ENCODE measurements at places on chromosomes 4 and X.

GRCh38 chr4:54954656-54955388 lies 170.6 kb downstream of the KDR start:
- no peak for DNase-seq

DNA sequence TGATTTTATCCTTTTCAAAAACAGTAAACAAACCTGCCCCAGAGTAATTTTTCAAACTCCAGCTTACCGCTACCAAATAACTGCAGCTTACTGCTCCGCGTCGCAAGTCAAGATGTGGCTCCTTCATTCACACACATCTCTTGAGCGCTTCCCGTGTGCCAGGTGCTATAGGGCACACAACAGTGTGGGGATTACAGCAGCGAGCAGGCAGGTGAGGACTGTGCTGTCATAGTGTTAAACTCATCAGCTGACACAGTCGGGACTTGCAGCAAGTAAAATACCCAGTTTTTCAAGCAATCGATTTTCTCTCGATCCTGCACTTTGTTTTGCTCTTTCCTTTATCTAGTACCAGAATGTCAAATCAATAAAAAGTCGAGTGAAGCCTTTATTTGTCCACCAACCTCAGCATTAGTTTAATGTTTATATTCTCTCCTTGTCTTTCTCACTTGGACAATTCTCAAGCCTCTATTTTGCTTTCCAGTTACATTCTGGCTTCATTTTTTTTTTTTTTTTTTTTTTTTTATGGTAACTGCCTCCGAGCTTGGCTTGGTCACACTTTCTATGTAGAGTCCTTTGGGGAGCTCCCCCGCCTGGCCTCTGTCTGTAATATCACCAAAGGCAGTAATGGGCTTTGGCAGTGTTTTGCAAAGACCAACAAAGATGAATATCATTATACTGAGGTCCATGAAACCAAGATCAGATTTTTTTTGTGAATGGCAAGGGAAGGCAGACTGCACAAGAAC lies 8.3 kb upstream of the ASB5 start:
- DNase-seq: no peak

DNA sequence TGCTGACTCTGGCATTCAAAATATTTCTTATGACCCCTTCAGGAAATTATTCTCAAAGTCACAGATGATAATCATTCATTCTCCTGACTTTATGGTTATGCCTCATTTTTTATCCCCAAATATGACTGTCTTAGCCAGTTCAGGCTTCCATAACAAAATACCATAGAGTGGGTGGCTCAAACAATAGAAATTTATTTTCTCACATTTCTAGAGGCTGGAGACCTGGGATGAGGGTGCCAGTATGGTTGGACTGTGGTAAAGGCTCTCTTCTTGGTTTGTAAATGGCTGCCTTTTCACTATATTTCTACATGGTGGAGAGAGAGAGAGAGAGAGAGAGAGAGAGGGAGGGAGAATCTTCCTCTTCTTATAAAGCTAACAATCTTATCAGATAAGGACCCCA lies 20.5 kb downstream of the FRMD7 start:
- no peak for DNase-seq

DNA sequence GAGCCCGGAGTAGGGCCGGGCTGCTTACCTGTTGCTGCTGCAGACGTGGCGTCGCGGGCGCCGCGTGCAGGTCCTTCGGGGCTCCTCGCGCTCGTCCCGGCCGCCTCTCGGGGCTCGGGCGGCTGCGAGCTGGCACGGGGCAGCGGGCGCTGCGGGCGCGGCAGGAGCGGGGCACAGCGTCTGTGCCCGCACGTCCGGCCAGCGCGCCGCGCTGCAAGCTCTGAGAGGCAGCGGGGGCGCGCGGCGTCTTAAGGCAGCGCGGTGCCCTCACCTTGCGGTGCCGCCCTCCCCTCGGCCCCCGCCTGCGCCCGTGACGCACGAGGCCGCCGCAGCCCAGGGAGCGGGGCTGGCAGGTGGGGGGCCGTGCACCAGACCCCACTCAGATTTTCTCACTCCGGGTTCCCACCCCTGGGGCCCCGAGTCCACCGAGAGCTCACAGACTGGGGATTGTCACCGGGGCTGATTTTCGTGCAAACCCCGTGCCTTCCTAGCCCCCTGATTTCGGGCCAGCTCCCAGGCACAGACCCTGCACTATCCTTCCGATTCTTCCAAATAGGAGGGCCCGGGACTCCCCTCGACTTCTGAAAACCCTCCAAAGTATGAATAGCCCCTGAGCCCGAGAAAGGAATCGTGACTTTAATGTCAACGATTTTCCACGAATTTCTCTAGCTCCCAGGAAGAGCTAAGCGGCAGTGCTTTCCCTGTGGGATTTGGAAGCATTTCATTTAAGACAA lies at the start of gene GPR101:
Gene GPR101, minus strand, starts transcription at position 222 of the 734 bp plus-strand sequence. CDS start 2,321 bp downstream, outside the sequence.
- DNase-seq: no peak

DNA sequence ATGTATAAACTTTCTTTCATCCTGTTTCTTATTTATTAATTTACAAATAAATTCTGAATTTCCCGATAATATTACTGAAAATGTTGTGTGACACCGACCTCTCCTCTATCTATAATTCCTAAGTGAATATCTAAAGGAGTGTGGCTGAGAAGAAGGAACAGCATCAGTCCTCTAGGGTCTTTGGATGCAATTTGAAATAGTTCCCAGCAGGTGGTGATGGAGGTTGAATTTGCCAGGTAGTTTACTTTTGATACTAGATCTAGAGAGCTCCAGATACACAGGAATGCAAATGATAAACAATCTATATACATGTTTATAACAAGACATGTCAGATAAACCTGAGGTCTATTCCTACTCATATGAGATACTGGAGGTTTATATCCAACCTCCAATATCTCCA lies 305.4 kb downstream of the PCDH18 start:
- DNase-seq: no peak

GRCh38 chr4:4408132-4408523 lies 21.2 kb downstream of the NSG1 start:
- DNase-seq: no peak

DNA sequence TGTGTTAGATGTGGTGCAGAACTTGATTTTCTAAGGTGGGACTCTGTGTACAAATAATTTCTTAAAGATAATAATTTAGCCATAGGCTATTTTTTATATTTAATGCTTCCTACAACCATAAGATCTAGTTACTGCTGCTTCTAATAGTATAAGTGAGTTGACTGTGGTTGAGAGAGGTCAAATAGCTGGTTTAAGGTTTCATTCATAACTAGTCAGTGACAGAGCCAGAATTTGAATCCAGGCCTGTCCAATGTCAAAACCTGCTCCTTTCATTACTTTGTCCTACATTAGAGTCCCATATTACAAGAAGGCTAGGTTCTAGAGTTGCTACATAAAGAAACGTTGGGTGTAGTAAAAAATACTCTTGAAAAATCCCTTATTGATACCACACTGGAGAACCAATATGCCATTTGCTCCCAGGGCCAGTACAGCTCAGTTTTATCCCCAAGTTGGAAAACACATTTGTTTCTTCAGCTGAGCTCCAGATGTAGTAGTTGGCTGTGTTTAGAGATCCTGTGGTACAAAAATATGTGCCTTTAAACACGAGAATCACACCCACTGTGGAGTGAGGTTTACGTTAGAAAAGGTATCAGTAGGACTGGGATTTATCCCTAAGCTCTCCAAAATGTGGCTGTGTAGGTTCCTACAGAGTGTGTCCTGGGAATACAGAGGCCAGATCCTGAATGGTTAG lies 84.3 kb downstream of the REPS2 start:
- no peak for DNase-seq

DNA sequence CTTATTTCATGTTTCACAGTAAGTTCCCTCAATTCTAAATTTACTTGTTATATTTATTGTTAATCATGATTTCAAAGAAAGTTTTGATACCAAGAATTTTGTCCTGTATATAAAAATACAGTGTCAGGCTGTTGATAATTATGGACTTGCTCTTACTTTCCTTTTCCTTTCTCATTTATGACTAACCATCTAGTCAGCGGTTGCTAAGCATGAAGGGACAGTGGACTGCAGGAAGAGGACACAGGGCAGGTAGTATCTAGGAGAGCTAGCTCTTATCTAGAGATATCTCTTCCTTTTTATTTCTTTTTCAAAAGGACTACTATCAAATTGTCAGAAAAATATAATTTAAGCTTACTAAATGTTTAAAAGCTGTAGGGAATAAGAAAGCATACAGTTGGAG lies 1.6 kb downstream of the OPRPN start:
- DNase-seq: no peak

DNA sequence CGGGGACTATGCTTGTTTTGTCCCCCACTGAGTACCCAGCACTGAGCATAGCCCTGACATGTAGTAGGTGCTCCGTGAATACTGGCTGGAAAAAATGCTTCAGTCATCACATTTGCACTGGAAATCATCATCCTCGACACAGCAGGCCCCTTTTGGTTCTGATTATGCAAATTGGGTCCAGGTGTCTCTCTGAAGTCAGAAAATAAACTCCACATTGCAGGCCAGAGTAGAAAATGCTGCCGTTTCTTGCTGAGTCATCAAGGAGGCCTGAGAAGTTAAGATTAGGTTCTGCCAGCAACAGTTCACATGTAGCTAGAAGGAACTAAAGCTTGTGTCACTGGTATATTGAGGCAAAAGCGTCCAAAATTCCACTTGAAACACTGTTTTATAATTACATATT lies 15.0 kb upstream of the STK32B start:
- DNase-seq: no peak

- no peak for DNase-seq
Observed at GRCh38 chr4:89549907-89550306, 242.3 kb upstream of the GPRIN3 start.

DNA sequence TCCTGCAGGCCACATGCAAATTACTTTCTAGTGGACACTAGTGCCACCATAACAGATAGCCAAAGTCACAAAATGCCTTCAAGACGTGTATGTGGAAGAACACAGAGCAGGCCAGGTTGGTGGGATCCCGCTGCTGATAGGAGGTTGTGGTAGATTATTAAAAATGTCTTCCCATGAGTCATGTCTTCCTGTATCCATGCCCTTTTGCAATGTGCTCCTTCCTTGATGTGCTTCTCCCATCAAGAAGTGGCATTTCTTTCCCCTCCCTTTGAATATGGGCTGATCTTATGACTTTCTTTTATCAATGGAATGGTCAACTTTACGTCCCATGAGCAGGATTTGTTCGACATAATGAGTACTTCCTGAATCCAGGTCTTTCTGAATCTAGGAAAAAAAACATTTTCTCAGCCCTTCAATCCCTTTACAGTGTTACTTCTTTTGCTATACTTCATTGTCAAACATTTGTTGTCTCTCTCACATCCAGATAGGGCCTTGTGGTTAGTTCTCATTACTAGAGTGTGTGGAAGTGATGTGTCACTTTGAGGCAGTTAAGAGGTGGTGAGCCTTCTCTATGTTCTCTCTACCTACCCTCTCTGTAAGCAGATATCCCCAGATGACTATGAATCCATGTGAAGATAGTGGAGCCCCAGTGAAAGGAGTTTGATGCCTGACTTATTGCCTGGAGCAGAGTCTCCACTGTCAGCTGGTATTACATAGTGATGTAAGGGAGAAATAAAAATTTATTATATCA lies 519.2 kb upstream of the DIPK2B start:
- DNase-seq: no peak

- DNase-seq: no peak
Observed at GRCh38 chr4:5824635-5825034, 68.3 kb downstream of the CRMP1 start.

- no peak for DNase-seq
Observed at GRCh38 chr4:23720556-23720955, 169.3 kb downstream of the PPARGC1A start.

DNA sequence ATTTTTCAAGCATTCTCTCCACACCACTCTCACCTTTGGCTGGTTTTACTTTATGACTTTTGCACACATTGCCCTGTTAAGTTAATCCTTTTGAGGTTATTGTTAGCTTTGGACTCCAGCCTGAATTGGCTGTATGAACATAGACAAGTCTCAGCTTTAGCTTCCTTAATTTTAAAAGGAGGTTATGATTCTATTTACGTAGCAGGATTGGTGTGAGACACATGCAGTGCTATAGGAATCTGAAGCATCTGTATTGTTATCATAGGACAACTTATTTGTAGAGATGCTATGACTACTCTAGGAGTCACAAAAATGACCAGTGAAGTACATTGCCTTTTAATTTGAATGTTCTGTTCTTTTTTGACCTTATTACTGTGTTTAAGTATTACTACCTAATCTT lies 15.7 kb downstream of the PGAM4 start:
- DNase-seq: no peak

- no peak for DNase-seq
Observed at GRCh38 chr4:88792268-88792781, 94.7 kb upstream of the NAP1L5 start.

- no peak for DNase-seq
Observed at GRCh38 chr4:54687887-54688841, 30.4 kb downstream of the KIT start.

- no peak for DNase-seq
Observed at GRCh38 chrX:16022580-16023200, 100.7 kb upstream of the GRPR start.

- no peak for DNase-seq
Observed at GRCh38 chr4:101089168-101089567, 258.2 kb downstream of the PPP3CA start.

DNA sequence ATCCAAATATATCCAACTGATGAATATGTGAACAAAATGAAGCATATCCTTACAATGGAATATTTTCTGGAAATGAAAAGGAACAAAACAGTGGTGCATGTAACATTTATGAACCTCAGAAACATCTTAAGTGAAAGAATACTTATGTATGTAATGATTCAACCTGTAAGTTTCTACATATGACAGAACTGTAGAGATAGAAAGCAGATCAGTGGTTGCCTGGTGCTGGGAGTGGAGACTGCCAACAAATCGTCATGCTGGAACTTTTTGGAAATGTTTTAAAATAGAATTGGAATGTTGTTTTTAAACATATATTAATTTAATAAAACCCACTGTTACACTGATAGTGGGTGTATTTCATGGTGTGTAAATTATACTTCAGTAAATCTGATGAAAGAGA lies 667.5 kb downstream of the RAPGEF2 start:
- DNase-seq: no peak

- DNase-seq: no peak
Observed at GRCh38 chrX:150849996-150850720, 48.3 kb downstream of the CD99L2 start.

All from activated CD8-positive, alpha-beta memory T cell treated with anti-CD3 and anti-CD28 coated beads for 4 hours (primary cell).